ENCODE measurements at places on chromosomes 4 and X.

DNA sequence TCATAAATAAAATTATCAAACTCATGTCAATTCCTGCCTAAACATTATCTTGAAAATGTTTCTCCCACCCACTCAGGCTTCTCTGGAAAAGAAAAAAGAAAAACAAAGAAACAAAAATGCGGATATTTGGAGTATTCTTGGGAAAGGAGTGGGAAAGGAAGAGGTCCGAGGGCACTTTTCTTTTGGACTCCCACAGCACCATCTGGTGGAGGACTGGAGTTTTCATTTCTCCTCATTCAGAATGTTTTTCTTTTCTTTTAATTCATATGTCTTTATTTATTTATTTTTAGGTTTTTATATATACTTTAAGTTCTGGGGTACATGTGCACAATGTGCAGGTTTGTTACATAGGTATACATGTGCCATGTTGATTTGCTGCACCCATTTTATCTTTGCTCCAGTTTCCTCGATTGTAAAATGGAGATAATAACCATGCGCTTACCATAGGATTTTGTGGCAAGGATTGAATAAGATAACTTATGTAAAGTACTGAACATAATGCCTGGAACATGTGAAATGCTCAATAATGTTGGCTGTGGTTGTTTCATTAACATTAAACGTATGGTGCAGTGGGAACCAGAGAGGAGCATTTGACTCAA lies 8.0 kb upstream of the KCNE5 start:
- no peak for DNase-seq

DNA sequence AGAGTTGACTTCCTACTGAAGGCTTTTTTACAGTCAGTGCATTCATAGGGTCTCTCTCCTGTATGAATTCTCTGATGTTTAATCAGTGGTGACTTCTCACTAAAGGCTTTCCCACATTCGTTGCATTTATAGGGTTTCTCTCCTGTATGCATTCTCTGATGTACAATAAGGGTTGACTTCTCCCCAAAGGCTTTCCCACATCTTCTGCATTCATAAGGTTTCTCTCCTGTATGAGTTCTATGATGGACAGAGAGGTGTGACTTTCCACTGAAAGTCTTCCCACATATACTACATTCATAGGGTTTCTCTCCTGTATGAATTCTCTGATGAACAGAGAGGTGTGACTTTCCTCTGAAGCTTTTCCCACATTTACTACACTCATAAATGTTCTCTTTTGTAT lies 45.2 kb downstream of the ZNF674 start:
- no peak for DNase-seq

DNA sequence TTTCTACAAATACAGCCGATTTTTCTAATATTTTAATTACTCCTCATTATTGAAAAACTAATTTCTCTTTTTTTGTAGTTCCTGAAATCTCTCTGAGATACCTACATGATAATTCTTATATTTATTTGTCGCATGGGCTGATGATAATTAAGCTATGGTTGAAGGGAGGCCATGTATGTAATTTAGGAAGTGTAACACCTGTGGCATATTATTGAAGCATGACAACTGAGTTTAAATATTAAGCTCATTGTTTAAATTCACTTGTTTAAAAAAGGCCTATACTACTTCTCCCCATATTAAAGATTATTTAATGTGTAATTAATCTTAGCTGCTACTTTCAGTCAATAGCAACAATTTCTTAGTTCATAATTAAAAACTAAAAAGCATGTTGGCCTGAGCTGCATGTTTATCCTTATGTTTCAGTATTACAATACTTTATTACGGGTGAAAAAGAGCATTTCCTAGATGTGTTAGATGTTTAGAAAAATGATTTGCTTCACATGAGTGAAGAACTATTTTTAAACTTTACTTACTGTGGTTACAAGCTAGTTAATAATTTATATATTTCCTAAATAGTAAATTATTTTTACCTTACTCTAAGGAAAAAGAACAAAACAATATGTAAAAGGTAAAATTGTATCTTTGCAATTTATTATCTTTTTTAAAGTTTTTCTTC lies 122.4 kb downstream of the RAP1GDS1 start:
- no peak for DNase-seq

- no peak for DNase-seq
These were observed 79.0 kb downstream of the NEUROG2 start for GRCh38 chr4:112436987-112437386.

DNA sequence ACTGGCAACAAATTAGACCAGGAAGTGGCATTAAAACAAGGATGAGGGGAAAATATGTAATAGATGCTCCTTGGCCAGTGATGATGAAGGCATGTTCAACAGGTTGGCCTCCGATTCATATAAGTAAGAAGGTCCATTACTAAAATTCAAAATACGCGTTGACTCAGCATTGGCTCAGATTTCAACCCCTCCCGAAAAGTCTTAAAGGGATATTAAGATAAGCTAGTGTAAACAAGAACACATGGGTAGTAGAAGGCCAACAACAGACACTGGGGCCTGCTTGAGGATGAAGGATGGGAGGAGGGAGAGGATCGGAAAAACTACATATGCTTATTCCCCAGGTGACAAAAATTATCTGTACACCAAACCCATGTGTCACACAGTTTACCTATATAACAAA lies 19.1 kb upstream of the LAP3 start:
- no peak for DNase-seq

DNA sequence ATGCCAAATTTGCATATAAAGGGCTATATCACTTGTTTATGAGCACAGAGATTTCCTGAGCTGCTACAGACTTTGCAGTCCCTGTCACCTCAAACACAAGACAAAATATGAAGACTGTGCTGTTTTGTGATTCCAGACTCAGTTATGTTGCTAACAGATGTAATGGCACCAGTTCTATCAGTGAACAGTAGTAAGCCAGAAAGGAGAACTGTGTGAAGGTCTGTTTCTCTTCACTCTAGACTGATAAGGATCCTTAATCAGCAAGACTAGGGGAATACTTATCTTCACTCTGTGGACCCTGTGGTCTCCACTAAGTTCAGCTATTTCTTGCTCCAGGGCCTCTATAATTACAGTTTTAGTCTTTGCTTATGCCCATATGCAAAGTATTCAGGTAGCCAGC lies 82.7 kb downstream of the ANXA5 start:
- no peak for DNase-seq

DNA sequence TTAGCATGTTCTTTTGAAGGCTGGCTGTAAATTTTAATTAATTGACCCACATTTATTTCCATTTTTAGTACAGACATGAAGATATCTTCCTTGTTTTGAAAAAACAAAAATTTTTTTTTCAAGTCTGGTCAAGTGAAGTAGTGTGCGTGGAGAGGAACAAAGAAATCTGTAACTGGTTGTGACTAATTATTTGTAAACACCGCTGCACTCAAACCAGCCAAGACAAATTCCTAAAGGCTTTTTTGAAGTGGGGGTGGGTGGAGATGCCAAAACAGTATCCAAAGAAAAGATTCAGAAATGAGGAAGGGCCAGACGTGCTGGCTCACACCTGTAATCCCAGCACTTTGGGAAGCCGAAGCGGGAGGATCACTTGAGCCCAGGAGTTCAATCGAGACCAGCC lies 88.3 kb downstream of the SHROOM2 start:
- DNase-seq = no peak

DNA sequence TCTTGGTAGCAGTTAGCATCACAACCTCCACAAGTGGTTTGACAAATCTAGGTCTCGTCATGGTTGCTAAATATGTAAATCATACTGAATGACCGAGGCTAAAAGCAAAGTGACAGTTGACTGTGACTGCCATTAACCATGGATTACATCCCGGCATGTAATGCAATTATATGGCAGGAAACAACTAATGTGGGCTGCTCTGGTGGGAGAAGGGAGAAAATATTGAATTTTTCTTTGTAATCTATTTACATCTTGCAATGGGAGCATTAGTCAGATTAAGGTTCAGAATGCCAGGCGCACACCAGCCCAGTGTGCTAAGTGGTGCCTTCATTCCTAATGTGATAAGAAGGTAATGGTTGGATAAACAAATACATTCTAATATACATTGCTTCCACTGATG lies 35.8 kb downstream of the UNC5C start:
- DNase-seq = no peak

- DNase-seq = no peak
These were observed 30.9 kb downstream of the RNF150 start for GRCh38 chr4:141102367-141102766.

DNA sequence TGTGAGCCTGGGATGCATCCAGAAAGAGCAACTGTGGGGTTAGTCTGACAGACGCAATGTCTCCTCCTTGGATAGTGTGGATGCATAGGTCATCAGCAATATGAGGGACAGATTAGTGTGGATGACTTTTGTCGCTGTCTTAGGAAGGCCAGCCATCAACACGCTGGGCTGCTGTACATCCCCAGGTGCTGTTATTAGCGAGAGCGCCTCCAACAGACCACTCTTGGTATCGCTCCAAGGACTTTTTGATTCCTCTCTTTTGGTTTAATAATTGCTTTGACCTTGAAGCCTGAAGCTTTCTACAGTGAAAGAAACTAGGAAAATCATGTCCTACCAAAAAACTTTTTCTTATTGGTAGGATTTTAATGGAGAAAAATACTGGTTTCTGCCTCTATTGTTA lies 76.7 kb downstream of the TMEM131L start:
- no peak for DNase-seq

GRCh38 chrX:9905288-9905687 lies 61.9 kb upstream of the CLDN34 start:
- no peak for DNase-seq

GRCh38 chr4:3201718-3202702 lies 46.9 kb upstream of the MSANTD1 start:
- no peak for DNase-seq

- DNase-seq = no peak
These were observed 440.2 kb downstream of the INPP4B start for GRCh38 chr4:142405695-142406498.

DNA sequence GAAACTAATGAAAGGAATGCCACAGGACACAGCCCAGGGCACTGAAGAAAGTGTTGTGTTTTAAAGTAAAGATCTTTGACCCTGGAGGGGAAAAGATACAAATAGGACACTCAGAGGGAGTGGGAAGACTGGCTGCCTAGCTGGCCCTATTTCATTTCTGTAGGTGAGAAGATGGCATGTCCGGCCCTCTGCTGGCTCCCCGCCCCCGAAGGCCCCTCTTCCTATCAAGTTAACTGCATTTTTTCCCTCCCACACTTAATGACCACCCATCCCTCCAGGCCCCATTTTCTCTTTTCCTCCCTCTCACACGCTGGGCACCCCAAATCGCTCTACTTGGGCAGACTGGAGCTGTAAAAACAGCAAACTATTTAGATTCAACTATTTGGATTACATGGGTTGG lies 5.5 kb upstream of the TRIM75 start:
- no peak for DNase-seq

DNA sequence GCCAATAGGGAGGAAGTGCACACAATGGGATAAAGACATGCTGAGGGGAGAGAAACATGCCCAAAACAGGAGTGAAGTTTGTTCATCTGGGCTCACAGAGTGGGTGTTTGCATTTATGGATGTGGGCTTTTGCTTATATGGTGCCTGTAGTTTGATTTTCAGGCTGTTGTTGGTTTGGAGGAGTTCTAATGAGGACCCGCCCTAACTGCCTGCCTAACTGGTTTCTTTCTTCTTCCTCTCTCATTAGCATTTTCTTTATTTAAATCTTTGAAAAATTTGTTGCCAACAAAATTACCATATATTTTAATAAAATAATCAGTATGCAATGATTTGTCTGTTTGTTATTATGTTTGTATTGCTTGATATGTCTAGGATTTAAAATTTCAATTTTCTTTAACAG lies 1965.8 kb downstream of the C4orf33 start:
- DNase-seq = no peak

DNA sequence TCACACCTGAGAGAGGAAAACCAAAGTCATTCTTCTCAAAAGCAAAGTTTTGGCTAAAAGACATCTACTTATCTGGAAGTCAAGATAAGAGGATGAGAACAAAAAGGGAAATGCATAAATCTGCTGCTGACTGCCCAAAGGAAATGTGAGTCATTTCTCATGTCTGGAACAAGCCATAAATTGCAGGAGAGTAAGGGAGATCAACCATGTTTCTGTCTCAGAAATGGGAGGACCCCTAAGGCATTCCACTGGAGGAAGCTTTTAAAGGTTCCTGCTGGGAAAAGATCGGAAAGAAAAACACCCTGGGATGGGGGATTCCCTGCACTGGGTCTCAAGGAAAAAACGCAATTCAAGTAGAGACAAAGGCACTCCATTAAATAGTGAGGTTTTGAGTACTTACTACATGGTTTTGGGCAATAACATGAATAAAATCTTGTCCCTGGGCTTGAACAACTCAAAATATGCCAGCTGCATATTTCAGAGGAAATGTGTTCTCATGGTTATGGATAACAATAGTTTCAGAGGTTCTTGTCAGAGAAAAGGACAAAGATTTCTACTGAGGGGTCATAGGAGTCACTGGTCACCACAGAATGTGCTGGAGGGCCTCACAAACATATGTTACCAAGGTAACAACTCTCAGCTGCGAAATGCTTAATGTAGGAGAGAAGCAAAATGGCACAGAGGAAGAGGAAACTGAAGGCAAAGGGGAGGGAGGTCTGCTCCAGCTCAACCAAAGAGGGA lies 19.3 kb downstream of the GPR143 start:
- no peak for DNase-seq

DNA sequence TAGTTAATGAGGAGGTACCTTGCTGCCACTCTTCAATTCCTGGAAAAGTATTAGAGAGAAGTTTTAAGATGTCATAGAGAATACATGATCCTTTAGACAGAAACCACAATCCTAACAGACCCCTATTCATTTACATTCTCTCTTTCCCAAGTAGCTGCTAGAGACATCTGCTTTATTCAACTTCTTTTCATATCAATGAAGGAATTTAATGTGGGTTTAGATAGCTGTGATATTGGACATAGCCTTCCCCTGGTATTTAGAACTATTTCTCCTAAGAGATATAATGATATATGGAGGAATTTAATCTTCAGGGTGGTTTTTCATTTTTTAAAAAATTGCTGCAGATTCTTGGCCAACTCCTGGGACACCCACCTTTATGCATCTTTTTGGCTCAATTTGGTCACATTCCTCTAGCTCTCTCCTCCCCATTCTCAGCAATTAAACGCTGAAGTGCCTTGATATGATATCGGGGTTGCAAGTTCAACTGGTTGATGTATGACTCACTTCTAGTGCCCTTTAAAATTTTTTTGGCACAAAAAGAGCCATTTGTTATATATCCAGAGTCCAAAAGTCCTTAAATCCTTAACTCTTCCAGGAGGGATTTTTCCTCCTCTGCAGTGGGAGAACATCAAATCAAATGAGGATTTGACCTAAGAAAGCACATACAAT lies 57.6 kb downstream of the DOCK11 start:
- no peak for DNase-seq

Data from activated naive CD4-positive, alpha-beta T cell (primary cell).